HCEC 1CT (cell line): ENCODE measurements at places on chromosomes 2 and 18.

- no peak for DNase-seq
Observed at GRCh38 chr2:108923019-108923700, 65.9 kb downstream of the EDAR start.

DNA sequence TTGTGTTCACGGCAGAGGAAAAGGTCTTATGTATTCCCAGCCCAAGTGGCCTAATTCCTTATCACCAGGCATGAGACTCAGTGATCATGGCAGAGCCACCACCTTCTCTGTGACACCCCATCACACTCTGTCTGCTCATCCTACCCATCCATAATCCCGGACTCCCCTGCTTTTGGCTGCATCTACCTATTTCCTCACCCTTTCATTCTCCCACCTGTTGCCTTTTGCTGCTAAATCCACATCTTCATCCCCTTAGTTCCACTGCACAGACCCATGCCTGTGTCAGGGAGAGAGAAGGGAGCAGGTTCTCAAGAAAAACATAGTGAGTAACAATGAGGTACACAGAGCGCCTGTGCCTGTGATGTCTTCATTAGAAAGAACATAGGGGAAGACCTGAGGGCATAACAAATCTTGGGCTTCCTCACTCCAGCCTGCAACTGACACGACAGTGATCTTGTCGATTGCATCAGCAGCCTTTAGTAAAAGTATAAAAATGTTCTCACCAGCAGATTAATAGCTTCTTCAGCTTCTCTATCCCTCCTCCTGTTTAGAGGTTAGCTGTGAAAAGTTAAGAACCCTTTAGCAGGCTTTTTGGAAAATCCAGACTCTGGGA is 246.5 kb upstream of the SPRED2 start:
- DNase-seq = no peak

DNA sequence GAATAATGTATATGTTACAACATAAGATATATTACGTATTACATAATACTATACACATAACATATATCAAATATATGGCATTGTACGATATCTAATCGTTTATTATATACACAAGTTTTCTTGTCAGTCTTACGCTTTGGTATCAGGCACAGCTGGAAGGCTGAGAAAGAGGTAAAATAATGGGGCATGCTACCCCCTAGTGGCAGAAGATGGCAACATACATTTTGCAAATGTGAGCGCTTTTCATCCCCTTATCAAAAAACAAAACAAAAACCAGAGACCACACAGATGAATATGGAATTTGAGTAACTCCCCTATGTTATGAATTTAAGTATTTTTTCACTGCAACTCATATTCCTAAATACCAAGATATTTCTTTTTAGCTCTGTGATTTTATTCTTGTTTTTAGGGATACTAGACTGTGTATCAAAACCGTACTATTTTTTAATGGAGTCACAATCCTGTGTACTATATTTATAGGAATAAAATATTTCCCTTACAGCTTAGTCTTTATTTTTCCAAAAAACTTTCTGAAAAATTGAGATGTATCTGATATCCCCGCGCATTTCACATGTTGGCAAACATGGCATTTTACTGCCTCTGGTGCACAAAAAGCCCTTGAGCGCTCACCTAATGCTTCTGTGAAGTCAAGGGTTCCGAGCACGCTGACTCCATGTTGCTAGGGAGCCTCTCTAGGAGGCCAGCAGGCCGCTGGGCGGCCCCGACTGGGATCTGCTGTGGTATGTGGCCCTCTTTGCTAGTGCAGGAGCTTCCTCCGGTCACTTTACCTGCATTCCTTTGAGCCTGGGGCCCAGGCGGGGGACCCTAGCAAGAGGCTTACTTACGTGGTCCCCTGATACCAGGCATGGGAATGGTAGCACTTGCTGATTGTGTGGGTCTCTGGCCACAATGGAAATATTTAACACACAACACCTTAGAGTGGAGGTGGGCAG is 62.5 kb downstream of the SLC4A3 start:
- peak; percentile 62 for DNase-seq

DNA sequence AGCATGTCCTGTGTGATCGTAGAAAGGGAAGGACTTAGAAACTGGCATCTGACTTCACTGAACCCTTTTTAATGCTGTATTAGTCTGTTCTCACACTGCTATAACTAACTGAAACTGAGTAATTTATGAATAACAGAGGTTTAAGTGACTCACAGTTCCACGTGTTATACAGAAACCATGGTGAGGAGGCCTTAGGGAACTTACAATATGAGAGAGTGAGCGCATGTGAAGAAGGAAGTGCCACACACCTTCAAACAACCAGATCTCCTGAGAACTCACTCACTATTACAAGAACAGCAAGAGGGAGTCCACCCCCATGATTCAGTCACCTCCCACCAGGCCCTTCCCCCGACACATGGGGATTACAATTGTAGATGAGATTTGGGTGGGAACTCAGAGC is 811.3 kb downstream of the CPS1 start:
- DNase-seq = peak; percentile 63

GRCh38 chr2:167289651-167290410 is 401.6 kb downstream of the XIRP2 start:
- DNase-seq = peak; percentile 84

DNA sequence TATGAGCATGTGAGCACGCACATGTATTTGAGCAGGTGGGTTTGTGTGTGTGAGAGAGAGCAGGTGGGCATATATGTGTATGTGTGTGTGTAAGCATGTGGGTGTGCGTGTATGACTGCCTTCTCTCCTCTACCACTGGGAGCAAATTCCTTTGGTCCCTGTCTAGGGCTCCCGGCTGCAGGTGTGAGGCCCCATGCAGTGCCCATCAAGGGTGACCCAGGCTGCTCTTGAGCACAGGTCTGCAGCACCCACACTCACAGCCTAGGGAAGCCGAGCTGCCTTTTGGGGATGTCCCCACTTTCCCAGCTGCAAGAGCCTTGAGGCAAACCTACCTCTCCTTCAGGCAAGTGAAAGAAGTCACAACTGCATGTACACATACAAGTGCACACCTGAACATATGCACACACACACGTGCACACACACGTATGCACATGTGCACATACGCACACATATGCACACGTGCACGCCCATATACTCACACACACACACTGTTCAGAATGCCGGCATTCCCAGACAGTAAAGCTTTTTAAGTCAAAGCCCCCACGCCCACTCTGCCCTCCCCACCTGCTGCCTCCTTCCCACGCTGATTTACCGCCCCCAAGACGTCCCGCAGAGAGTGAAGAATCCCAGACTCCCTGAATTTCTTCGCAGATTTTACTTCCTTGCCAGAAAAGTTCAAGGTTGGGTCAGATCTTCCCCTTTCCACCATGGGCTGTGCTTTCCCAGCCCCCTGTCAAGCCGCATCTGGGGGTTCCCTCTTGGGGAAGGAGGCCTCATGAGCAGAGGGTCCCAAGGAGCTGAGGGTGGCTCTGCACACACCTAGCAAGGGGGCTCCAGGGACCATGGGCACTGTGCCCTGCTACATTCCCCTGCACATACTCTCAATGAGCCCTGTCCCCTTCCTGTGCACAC is 170.6 kb downstream of the TWIST2 start:
- DNase-seq = no peak
